ENCODE measurements at places on chromosomes 1 and 21.

- no peak for DNase-seq
Measured at GRCh38 chr1:218985424-218985984, 188.2 kb upstream of the LYPLAL1 start.

GRCh38 chr1:72177711-72178110 is 104.6 kb downstream of the NEGR1 start:
- no peak for DNase-seq

DNA sequence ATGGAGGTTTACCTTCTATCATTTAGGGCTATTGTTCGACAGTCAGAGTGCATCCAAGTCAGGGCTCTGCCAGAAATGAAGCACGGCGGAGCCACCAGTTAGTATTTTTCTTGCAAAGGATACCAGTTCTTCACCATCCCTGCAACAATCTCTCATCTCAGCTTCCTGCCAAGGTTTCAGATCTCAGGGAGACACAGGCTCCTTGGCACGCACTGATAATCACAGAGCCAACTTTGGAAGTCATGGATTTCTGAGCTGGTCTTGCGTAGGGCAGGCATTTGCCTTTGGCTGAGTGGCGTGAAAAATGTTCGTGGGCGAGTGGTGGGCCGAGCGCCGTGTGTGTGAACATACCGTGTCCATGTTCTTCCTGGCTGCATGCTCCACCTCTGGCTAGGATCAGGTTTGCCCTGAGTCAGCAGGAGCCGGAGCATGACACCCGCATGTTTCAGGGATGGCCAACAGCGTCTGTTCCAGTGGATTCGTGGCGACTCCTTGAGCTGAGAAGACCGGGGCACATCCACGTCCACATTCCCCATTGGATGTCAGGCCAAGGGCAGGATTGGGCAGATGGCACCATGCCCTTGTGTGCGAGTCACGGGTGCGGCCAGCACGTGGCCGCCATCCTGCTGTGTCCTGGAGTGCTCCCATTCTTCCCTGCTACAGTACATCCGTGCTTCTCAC is 118.5 kb upstream of the C1orf174 start:
- no peak for DNase-seq

DNA sequence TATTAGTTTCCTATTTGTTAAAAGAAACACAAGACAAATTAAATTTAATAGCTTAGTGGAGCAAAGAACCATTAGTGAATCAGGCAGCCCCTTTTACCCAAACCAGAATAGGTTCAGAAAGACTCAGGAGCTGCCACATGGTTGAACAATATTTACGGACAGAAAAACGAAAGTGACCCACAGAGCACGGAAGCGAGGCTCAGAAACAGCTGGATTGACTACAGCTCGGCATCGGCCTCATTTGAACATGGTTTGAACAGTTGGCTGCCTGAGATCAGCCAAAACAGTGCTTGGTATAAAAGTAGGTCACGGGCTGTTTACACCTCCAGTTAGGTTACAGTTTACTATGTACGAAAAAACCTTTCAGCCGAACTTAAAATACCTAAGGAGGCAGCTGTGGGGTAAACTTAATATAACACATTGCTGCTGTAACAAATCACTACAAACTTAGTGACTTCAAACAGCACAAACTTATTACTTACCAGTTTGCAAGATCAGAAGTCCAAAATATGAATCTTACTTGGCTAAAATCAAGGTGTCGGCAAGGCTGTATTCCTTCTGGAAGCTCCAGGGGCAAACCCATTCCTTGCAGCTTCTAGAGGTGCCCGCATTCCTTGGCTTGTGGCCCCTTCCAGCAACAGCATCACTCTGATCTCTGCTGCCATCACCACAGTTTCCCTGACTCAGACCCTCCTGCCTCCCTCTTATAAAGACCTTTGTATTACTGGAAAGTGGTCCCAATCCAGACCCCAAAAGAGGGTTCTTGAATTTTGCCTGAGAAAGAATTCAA is 11.8 kb downstream of the PADI4 start:
- no peak for DNase-seq

DNA sequence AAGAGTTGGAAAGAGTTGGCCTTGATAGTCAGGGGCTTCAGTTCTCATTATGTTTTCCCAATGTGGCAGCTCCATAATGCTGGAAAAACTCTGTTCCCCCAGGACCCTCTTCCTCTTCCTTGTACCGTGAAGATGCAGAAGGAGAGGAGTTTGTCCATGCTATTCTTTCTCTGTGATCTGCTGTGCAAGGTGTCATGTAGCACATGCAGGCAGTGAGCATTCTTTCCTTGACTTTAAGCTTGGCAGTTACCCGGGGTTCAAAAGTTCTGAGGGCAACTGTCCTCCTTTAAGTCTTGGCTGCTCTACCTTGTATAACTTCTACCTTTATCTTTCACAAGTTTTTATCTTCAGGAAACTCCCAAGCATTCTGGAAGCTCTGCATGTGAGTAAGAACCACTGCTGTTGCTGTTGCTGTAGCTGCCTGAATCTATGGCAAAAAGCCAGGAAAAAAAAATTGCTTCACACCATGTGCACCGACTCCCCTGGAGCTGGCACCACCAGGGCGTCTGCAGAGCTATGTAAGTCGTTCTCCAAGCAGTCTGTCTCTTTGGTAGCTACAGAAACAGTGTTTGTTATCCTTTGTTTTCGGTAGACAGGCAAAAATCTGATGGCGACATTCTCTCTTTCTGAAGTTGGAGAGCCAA is 42.7 kb upstream of the SLC16A1 start:
- no peak for DNase-seq

GRCh38 chr1:86381223-86381622 is 14.9 kb downstream of the ODF2L start:
- no peak for DNase-seq

DNA sequence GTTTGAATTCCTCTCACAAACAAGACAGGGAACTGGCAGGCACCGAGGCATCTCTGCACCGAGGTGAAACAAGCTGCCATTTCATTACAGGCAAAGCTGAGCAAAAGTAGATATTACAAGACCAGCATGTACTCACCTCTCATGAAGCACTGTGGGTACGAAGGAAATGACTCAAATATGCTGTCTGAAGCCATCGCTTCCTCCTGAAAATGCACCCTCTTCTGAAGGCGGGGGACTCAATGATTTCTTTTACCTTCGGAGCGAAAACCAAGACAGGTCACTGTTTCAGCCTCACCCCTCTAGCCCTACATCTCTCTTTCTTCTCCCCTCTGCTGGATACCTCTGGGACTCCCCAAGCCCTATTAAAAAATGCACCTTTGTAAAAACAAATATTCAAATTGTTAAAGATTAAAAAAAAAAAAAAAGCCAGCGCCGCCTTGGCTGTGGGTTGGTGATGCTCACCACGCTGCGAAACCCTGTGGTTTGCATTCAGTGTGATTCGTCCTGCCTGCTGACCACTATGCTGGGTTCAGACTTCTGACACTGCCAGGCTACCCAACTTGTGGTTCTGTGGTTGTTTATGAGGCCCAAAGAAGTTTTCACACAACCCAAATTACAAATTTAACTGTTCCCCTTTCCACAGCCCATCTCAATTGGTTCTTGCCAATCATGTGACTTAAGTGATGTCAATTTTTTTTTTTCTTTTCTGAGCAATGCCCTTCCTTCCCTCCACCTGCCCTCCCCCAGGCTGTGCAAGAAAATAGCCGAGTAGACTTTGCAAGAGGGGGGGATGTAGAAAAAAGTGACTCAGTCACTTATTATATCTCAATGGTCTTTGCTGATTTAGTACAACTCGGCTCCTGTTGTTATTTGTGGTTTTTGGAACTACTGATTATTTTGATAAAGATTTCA is at the start of gene RUNX1:
TSS of gene RUNX1 (minus strand) at position 597 of the 912 bp plus-strand sequence.
- peak; percentile 53 for DNase-seq

GRCh38 chr1:25219661-25220251 is 12.5 kb downstream of the SYF2 start:
- no peak for DNase-seq

- DNase-seq, result no peak
Measured at GRCh38 chr1:58307431-58307830, 239.1 kb downstream of the OMA1 start.

GRCh38 chr1:178451529-178451928 is 45.2 kb downstream of the CLEC20A start:
- no peak for DNase-seq

DNA sequence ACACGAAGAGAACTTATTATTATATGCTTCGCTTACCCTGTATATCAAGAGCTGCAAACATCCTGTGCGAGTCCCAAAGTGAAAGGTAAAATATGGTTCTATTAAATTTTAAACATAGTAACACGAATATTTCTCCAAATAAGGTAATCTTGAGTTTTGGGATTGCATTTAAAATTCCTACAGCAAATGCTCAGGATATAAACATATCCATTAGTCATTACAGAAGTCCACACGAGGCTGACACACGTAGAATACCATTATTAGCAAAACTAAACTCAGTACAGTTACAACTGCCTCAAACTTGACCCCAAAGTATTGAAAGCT is 282 bp upstream of the LYPLAL1 start:
- DNase-seq, result no peak

- no peak for DNase-seq
Measured at GRCh38 chr1:31609514-31610118, 7.9 kb upstream of the HCRTR1 start.

DNA sequence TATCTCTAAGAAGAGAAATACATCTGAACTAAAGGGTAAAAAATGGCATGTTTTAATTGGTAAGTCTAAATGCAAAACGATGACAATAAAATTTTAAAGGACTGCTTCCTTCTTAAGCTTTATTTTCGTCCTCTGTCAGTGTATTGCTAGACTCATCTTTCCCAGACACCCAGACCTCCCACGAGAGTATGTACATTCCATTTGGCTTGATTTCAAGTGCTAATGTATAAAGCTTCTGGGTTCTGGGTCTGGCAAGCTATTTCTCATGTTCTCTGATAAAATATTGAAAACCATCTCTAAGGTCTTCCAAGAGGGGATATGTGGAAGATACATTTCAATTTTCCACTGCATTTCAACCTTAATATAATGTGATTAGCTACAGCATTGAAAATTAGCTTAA is 24.6 kb upstream of the SLC2A1 start:
- DNase-seq, result no peak

GRCh38 chr21:41751611-41752011 is 15.2 kb downstream of the RIPK4 start:
- no peak for DNase-seq

DNA sequence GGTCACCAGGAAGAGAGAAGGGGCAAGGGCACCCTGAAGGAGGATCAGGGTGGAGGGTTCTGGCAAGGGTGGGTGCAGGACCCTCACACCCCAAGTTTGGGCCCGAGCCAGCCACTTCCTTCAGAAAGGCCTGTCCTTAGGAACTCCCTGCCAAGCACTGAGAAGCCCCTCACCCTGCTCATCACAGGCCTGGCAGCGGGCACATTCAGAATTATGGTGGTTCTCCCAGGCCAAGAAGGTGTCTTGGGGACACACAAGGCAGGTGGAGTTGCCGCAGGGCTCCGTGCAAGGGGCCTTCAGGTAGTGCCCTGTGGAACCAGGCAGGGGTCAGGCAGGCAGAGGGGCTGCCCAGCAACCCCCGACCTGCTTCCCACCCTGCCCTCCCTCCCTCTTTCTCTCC is 1.1 kb downstream of the TNFRSF25 start:
- no peak for DNase-seq

DNA sequence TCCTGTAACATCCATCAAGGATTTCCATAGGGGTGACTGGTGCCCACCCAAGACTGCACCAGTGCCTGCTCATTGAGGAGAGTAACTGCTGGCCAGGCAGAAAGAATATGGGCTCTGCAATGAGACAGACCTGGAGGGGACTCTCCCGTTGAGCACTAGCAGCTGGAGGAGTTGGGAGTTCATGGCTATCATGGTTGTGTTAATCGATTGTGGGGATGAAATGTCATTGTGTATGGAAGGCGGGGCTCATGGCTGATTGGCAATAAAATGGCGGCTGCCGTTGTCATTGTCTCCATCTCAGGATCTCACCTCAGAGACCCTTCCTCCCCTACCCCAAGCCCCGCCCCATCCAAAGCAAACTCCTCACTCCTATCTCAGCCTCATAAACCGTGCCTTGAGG is 3.9 kb downstream of the TMEM125 start:
- DNase-seq, result no peak

- no peak for DNase-seq
Measured at GRCh38 chr21:17929510-17929909, 110.4 kb upstream of the C21orf91 start.

GRCh38 chr21:27076025-27076424 is 109.1 kb upstream of the ADAMTS5 start:
- no peak for DNase-seq

DNA sequence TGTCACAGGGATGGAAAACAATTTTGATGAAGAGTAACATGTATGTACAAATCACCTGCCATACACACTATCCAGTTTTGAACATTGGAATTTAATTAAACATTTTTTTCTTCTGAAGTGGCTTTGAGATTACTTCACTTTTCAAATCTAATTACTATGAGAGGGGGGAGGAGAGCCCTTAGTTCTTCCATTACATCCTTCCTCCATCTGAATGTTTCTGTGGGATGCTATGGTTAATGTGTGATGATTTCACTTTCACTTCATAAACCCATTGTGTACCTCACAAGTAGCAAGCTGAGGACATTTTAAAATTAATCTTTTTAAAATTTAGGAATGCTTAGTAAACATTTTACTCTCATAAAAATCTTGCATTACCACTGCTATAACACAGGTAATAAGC is 156.9 kb downstream of the RUNX1 start:
- no peak for DNase-seq

- DNase-seq, result no peak
Measured at GRCh38 chr21:34882719-34883131, 166.4 kb downstream of the RUNX1 start.

- no peak for DNase-seq
Measured at GRCh38 chr1:21032741-21033140, 144.0 kb downstream of the EIF4G3 start.

DNA sequence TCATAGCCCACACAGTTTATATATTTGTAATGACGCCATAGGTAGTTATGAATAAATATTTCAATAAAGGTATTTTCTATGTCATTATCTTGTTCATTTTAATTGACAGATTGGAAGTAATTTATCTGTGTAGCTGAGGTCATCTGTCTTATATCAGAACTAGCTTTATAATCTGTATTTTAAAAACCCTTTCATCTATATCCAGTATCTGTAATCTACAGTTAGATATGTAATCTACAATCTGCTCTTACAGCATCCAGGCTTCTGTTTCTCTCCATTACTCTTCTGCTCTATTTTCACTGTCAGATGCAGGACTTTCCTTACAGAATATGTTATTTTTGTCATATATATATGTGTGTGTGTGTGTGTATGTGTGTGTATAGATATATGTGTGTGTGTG is 137.6 kb downstream of the LBR start:
- no peak for DNase-seq

DNA sequence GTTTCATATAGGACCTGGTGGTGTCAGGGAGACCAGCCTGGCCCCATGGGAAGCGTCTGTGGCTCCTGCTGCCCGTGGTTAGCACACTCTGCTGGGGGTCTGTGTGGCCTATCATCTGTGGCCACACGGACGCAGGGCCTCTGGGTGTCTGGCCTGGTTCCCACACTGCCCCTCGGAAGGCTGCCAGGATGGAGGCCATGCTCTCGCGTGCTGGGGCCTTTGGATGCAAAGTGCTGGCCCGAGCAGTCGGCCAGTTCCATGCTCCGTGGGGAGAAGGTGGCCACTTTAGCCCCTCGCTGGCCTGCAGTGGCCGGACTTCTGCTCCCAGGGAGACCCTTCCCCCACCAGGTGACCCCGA is 20.8 kb upstream of the LRRC3 start:
- no peak for DNase-seq
